ENCODE measurements at places on chromosomes 7 and 10.

DNA sequence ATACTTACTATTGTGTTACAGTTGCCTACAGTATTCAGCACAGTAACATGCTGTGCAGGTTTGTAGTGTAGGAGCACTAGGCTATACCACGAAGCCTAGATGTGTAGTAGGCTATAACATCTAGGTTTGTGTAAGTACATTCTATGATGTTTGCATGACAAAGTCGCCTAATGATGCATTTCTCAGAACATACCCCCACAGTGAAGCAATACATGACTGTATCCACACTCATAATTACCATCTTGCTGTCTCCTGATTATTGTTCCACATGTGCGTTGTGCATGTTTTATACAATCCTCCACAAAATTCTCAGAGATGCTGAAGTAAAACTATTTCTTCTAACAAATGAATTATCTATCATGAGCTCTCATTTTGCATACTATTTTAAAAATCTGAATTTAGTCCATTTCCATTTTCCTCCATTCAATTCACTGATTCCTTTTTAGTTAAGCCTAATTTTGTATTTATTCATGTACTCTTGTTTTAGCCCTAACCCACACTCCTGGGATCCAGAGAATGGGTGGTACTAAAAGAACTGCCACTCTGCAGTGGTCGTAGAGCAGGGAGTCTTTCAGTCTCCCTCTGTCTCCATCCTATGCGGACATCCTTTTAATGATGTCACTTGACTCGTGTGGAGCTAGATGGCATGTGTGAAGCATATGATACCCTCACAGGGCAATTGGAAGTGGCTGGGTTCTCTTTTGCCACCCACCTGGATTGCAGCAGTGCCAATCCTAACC, 67.6 kb upstream of the CAV2 start:
- no peak for DNase-seq

DNA sequence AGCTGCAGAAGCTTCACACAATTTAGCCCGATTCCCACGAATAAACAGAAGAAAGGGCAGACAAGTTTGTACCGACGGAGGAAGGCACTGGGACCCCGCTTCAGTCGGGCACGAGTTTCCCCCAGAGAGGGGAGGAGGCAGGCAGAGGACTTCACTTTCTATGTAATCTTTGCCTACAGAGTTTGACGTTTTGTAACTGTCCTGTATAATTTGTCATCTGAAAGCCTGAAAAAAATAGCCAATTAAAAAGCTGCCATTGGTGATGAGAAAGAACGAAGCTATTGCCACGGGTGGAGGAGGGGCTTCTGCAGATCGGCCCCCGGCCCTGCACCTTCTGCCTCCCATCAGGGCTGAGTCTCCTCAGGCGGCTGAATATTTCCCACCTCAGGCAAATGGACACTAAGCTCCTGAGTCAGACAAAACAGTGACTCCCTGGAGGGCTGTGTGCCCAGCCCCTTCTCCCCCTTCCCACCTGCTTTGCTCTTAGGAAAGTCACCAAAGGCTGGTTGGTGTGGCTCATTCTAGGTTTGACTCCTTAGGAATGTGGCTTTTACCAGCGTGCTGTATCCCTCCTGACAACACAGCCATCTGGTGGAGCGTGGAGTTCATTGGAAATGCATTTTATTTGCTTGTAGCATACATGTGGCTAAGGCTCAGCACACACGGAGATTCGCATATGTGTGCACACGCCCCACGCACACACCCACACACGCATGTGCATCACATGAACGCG, 117.4 kb downstream of the VIPR2 start:
- DNase-seq = no peak

DNA sequence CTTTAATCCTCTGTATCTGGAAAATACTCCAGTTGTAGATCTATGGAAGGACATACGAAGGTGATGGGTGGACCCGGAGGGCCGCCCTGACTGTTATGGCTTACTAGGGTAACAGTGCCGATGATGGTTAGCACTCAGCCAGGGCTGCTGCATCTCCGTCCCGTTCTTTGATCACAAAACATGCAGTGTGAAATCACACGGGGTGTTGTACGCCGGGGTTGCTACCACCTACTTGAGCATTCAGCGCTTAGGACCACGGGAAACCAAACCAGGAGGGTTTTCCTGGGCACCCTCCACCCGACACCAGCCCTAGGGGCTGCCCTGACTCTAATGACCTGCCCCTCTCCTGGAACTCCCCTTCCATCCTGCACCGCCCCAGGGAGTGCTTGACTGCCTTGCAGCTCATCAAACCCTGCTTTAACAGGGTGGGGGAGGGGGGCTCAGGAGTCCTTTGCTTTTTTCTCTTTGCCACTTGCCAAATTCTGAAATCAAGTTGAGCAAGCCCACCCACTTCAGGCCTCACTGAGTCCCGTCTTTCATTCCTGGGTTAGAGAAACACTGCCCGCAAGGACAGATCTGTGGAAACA, 20.4 kb downstream of the ZNF775 start:
- no peak for DNase-seq

DNA sequence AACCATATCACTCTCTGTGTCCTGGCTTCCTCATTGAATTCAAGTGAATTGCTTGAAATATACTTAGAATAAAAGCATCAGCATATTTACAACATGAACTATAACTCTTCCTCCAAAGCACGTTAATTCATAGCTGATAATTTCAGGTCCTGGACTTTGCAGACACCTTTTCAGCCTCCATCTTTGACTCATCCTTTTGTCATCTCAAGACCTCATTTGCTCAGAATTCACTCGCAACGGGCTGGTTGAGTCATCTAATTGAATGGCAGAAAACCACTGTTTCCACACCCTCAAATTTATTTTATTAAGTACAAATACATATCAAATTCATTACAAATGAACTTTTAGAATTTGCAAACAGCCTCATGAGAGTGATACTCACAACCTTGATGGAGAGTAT, 545.7 kb downstream of the GATA3 start:
- no peak for DNase-seq

DNA sequence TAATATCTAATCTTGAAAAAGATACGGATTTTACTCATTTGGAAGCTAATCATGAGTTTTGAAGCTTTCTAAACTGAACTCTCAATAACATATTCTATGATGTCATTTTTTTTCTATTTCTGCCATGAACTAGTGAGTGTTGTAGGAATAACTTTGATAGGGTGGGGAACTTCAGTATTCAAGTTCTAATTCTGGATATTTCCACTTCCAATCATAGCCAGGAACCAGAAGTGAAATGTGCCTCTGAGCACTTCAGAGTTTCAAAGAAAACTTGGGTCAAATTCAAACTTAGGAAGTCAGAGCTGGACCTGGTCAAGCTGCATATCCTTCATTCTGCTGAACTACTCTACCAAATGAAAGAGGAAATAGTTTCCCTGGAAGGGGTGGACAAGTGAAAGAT, 847 bp downstream of the AGMO start:
- no peak for DNase-seq

GRCh38 chr10:87092861-87093631, 1.6 kb downstream of the GLUD1 start:
- no peak for DNase-seq

GRCh38 chr7:112459645-112460044, 9.4 kb downstream of the IFRD1 start:
- DNase-seq = no peak

DNA sequence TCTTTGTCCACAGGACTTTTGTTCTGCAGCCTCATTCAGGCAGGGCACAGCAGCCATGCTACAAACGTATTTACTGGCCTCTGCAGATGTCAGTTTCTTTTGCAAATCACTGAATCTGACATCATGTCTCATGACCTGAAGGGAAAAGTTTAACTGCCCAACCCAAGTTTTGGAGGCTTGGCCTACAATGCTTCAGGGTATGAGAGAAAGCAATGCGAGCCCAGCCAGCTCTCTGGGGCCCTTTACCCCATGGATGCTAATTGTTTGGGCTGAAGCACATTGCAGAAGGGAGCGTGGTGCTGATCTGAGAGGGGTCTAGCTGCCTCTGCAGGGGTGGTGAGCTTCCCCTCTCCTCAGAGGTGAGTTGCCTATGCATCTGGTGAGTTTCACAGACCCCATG, 179.9 kb upstream of the CXCL12 start:
- no peak for DNase-seq

DNA sequence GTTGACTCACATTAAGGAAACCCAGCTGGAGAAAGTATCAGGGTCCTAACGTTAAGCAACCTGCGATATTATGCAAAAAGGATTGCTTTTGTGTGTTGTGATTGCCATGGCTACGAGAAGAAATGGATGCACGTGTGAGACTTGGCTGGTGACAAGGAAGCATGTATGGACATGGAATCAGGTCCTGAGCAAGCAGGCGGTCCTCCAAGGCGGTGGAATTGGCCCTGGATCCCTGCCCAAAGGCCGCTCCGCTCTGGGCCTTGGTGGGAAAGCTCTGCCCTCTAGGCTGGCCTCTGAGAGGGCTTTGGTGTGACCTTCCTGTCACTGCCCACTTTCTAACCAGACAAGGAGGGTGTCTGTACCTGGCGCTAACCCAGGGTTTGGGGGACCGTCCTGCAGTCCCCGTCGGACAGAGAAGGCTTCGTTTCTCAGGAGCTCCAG, 192.1 kb downstream of the EBF3 start:
- DNase-seq = no peak

- no peak for DNase-seq
Observed at GRCh38 chr7:129617178-129617577, 5.7 kb downstream of the NRF1 start.

GRCh38 chr7:7136466-7137381, 45.6 kb upstream of the C1GALT1 start:
- no peak for DNase-seq

DNA sequence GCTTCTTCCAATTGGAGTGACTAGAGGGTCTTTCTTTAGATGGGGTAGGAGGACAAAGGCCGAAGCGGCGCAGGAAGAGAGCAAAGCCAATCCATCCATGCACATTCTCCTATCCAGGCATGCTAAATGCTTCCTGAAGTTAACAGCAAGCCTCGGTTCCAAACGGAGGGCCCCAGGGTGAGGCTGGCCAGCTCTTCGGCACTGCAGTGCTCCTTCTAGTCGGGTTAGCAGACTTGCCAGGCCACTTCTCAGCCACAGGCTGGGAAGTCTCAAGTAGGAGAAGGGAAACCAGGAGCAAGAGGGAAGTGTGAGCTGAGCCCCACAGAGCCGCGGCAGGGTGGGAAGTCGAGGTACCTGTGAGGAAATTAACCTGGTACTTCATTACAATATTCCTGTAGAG, 253.8 kb upstream of the INHBA start:
- DNase-seq = no peak

GRCh38 chr7:27237735-27238334, 4.8 kb upstream of the EVX1 start:
- no peak for DNase-seq

DNA sequence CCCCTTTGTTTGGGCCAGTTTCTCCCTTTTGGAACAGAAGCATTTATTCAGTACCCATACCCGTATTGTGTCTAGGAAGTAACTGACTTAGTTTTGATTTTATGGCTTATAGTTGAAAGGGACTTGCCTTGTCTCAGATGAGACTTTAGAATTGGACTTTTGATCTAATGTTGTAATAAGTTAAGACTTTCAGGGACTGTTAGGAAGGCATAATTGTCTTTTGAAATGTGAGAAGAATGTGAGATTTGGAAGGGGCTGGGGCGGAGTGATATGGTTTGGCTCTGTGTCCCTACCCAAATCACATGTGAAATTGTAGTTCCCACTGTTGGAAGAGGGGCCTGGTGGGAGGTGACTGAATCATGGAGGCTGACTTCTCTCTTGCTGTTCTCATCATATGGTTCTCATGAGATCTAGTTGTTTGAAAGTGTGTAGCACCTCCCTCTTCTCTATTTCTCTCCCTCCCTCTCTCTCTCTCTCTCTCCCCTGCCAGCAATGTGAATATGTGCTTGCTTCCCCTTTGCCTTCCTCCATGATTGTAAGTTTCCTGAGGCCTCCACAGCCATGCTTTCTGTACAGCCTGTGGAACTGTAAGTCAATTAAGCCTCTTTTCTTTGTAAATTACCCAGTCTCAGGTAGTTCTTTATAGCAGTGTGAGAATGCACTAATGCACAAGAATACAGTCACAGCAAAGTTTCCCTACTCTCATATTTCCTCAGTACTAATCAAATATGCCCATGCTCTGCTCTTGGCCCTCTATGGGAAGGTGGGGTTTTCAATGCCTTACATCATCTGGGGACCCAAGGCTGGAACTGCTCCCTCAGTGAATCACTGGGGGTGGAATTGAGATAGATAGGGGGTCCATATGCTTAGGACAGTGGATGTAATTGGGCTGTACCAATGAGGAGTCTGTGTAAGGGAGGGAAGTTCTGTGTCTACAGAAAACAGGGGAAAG, 17.2 kb upstream of the AKR1C1 start:
- no peak for DNase-seq

- no peak for DNase-seq
Observed at GRCh38 chr10:21754410-21755011, 220.5 kb downstream of the MLLT10 start.

DNA sequence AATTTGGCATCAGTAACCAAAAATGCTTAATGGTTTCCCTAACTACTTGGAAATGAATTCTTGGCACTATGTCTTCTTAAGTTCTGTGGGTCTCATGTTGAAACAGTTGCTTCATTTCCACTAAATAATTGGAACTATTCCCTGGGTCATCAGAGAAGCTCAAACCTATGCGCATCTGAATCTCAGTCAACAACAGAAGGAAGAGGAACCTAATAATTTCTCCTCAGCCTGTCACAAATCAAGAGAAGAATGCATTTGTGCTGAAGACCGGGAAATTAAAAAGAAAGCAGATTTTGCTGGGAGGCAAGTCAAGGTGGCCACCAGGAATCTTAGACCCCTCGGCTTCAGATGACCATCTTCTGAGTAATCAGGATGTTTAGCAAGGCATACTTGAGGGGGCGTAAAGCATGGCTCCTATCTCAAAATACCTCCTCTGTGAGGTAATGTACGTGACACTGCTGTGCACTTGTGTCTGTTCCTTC, 41.4 kb downstream of the TOMM7 start:
- no peak for DNase-seq

DNA sequence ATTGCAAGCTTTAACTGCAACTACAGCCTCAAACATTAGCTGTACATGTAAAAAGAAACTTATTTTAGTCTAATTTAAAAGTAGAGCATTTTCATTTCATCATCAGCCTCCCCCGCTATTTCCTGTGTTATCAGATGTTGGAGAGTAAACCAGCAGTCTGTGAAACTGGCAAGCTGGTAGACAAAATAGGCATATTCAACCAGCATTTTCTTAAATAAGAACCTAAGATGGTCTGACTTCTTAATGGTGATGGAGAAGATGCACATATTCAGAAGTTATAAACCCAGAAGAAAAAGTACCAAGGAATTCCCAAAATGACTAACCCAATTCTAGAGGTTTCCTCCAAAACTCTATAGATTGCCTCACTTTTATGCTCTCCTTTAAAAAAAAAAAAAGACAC, 24.9 kb downstream of the PIK3AP1 start:
- no peak for DNase-seq

Data from stimulated activated CD8-positive, alpha-beta memory T cell treated with anti-CD3 and anti-CD28 coated beads, Interleukin-15, amount 100 ng/mL, for 24 hours (primary cell).